ENCODE measurements at places on chromosomes 2 and 18. TPM values are rescaled to one million over a fixed set of nuclear protein-coding genes. Genes with fewer than 3 reads are reported as not detected.

Gene TNFAIP6
- not detected for total RNA-seq

DNA sequence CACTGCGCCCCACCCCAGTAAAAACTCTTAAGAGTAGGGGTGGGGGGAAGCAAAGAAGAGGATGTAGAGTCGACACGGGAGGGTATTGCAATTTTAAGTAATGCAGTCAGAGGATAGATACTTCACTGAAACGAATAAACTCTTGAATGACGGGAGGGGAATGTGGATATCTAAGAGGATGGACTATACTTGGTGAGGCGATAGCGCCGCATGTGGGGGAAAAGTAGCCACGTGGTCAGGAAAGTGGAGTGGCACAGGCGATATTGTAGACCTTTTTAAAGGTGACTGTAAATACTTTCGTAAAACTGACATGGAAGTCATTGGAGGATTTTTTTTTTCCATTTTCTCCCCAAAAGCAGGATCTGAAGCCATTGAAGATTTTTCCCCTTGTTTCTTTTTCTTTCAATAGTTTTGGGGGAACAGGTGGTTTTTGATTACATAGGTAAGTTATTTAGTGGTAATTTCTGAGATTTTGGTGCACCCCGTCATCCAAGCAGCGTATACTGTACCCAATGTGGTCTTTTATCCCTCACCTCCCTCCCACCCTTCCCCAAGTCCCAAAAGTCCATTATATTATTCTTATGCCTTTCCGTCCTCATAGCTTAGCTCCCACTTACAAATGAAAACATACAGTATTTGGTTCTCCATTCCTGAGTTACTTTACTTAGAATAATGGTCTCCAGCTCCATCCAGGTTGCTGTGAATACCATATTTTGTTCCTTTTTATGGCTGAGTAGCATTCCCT lies 13.8 kb downstream of the CLK1 start:
- DNase-seq = no peak
- H3K4me1 ChIP-seq = no peaks in the 10 kb centered on the region
- H3K36me3 ChIP-seq = peaks cover 39% of the 10 kb centered on the region
- H3K4me3 ChIP-seq = no peak overlapping the region
- H3K27me3 ChIP-seq = no peaks in the 10 kb centered on the region
- H3K27ac ChIP-seq = no peak overlapping the region

GRCh38 chr2:141610564-141611175 lies 520.1 kb downstream of the LRP1B start:
- H3K4me3 ChIP-seq = no peak overlapping the region
- no peaks in the 10 kb centered on the region for H3K36me3 ChIP-seq
- H3K4me1 ChIP-seq = peaks cover 8% of the 10 kb centered on the region
- no peaks in the 10 kb centered on the region for H3K27me3 ChIP-seq

DNA sequence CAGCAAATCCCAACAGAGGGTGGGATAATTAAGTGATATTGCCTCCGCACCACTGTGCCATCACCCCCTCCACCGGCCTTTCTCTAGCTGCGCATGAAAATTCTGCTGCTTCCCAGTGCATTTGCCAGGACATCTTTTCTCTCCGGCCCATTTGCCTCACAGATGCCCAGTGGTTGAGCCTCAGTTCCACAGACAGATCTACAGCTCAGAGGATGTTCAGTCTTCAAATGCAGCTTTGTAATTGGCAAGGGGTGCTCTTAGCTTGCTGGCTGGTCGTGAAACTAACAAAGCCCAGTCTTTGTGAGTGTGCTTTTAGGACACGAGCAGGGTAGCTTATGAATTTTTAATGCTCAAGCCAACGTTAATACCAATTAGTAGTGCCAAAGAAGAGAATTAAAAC lies 253.3 kb upstream of the REV1 start:
- no peak for DNase-seq
- no peak overlapping the region for H3K27ac ChIP-seq
- H3K4me3 ChIP-seq = no peak overlapping the region
- no peaks in the 10 kb centered on the region for H3K36me3 ChIP-seq

Measured in cardiac muscle cell (in vitro differentiated cells and primary cell).